Activated T-helper 1 cell treated with Interleukin-2 at 50 U/mL for 16 hours (primary cell): ENCODE measurements at places on chromosomes 13 and 19.

- no peak for DNase-seq
Observed at GRCh38 chr19:51084505-51084904, 1.8 kb upstream of the KLK14 start.

GRCh38 chr13:22596171-22596863, 584.5 kb upstream of the SGCG start:
- no peak for DNase-seq

- peak; percentile 89 for DNase-seq
Observed at GRCh38 chr19:45467456-45468158, at the start of gene FOSB. TSS of gene FOSB (plus strand) at chr19:45467996. CDS start at chr19:45468587, 591 bp downstream.

DNA sequence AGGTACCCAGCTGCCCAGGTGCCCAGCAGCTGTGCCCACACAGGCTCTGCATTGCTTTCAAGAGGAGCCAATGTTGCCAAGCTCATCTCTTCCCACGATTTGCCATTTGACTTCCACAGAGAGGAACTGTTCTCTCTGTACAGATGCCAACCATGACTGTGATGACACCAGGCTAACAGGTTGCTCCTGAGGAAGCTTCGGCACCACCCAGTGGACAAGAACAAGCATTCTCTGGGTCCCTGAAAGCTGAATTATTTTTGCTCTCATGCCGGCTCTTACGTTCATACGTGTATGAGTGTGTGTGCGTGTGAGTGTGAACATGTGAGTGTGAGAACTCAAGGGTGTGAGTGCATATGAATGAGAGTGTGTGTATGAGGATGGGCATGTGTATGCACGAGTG, 535.2 kb downstream of the LIG4 start:
- no peak for DNase-seq

- DNase-seq = no peak
Observed at GRCh38 chr19:19224150-19224851, 12.5 kb downstream of the NCAN start.
